ENCODE measurements at places on chromosomes 16 and 17.
A peak's percentile ranks its signal among the peaks of the same experiment; 100 is the strongest.

DNA sequence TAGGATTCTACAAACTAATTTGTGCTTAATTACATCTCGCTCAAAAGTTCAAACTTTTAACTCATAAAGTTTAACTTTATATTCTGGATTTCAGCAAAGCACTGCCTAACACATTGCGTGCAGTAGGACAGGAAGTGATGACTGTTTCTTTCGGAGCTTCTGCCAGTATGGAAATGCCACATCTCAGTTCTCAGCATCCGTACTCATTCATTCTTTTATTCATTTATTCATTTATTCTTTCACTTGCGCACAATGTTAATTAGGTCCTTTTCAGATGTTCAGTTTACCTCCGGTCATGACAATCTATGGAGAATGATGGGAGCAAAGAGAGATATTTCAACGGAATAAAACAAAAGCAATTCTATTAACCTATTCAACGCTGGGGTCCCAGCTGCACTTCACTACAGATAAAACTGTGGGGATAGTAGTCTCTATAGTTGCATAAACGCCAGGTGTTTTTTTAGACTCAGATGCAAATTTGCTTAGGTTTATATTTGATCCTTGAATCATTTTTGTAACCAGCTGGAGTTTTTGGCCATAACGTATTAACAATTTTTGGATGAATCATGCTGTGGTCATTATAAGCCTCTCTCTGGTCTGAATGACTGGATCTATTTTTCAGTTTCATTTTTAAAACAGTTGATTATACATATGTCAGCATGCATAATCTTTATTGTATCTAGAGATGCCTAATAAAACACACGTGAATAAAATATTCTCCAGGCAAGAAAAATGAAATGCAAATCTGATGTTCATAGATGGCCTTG is 143.9 kb downstream of the KCNJ2 start:
- DNase-seq = no peak

DNA sequence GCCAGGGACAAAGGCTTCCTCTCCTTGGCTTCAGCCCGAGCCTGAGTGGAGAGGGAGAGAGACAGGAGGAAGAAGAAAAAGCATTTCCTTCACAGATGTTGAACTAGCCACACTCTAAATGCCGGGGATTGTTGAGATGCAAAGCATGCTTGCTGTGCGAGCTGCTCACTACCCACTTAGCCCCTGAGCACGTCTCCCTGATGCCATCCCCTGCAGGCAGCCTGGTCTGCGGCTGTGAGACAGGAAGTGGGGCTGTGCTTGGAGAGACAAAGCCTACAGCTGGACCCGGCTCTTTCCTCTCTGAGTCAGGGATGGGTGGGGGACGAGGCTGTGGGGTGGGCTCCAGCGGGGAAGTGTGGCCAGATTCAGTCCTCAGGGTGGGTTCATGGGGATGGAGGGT is 13.7 kb downstream of the WNT9B start:
- no peak for DNase-seq

GRCh38 chr17:31122746-31123145 is 28.0 kb downstream of the NF1 start:
- DNase-seq = no peak

- no peak for DNase-seq
Measured at GRCh38 chr16:1283296-1283695, 26.1 kb upstream of the UBE2I start.

DNA sequence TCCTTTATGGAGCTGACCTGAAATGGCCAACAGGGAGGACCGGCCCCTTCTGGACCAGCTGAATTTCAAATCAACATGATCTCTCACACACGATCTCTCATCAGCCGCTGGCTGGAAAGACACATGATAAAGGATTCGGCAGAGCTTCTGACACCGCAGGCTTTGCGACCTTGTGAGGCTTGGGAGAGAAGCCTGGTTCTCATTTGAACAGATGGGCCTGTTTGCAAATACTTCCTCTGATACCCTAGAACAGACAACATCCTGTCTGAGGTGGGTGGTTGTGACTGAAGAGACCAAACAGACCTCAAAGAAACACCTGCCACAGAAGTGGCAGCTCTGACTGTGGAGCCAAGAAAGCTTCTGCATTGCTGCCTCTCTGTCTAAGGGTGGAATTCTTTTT is 77.9 kb upstream of the SDK2 start:
- DNase-seq = no peak

- no peak for DNase-seq
Measured at GRCh38 chr17:59451706-59452105, 113.7 kb upstream of the DHX40 start.

- no peak for DNase-seq
Measured at GRCh38 chr17:63316100-63316499, 130.0 kb downstream of the CYB561 start.

- no peak for DNase-seq
Measured at GRCh38 chr16:57941016-57941664, 29.8 kb downstream of the CNGB1 start.

DNA sequence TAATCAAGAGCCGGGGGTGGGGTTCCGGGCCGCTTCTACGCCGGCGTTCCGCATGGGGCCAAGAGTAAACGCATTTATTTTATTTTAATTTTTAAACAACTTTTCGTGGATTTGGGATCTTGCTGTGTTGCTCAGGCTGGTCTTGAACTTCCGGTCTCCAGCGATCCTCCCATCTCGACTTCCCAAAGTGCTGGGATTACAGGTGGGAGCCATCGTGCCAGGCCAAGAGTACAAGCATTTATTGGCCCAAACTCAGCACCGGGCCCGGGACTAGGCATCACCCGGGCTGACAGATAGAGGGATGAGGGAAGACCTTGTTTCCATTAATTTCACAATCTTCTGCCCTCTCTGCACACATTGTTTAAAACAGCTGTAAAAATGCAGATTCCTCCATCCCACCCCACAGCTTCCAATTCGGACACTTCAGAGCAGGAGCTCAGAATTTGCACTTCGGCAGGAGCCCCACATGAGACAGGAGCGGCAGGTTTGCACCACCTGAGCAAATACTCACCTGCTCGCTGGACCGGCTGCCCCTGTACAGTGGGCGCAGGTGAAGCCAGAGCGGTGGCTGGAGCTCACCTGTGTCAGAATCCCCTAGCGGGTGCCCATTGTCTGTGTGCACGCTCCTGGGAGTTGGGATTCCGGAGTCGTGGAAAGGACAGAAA is 663 bp upstream of the GINS2 start:
- no peak for DNase-seq

DNA sequence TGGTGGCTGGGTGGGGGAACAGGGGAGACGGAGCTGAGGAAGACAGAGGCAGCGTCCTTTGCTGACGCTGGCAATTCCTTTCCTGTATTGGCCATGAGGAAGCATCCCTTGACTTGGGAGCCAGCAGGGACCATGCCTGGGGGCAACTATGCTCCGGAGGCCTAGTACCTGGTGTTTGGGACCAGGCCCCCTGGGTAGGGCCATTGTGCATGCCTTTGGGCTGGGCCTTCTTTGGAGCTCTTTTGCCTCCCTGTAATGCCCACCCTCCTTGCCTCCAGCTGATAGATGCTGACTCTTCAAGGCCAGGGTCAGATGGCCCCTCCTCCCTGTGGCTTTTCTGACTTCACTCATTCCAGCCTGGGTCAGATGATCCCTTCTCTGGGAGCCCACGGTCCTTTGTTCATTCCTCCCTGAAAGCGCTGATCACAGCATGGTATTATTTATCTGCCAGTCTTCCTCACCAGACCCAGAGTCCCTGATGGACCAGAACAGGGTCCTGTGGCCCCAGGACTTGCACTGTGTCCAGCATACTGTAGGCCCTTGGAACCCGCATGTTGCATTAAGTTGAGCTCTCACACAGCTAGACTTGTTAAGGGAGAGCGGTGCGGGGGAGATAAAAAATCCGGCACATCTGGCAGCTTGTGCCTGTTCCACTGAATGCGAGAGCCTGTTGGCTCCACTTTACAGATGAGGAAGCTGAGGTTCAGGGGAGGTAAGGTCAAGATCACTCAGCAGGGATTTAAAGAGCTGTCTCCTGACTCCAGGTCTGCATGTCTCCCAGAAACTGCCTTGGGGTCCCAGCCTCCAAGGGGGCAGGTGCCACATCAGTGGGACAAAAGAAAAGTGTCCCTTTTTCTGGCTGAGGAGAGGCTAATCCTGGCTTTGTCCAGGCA is 2.9 kb downstream of the STARD3 start:
- DNase-seq = no peak

DNA sequence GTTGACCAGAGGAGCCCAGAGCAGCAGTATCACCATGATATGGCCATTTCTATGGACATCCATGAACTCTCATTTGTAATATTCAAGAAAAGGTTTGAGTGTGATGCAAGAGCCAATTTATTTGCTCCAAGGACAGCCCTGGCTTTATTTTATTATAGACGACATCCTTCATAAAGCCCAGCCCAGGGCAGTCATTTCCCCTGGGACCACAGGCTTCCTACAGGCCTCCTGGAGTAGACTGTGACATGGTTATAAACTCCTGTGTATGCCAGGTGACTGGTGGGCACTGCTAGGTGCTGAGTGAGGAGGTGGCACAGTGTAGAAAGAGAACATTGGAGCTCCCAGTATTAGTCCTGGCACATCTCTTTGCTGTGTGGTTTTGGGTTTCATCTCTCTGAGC is 120.9 kb downstream of the UTP18 start:
- DNase-seq = no peak

GRCh38 chr17:3875317-3875716 is 17.5 kb downstream of the CAMKK1 start:
- no peak for DNase-seq

DNA sequence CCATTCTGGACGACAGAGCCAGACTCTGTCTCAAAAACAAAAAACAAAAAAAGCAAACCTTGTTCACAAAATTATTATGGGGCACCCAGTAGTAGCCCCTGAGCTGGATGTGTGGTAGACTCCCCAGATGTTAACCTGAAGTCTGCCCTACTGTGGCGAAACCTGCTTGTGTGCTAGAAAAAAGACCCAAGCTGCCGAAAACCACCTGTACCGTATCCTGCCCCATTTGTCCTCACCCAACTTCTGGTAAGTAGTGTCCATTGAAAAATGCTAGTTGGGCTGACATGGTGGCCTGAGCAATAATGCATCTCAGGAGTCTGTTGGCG is 9.1 kb downstream of the RMI2 start:
- DNase-seq = peak; percentile 72

GRCh38 chr17:2015314-2015713 is 9.8 kb downstream of the RTN4RL1 start:
- DNase-seq = no peak

DNA sequence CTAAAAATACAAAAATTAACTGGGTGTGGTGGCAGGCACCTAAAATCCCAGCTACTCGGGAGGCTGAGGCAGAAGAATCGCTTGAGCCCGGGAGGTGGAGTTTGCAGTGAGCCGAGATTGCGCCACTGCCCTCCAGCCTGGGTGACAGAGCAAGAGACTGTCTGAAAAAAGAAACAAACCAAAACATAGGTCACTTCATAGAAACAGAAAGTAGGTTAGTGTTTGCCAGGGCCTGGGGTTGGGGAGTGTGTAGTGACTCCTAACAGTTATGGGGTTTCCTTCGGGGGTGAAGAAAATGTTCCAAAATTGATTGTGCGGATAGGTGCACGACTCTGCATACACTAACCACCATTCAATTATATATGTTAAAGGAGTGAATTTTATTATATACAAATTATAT is 59.2 kb downstream of the ATP2C2 start:
- DNase-seq = no peak

DNA sequence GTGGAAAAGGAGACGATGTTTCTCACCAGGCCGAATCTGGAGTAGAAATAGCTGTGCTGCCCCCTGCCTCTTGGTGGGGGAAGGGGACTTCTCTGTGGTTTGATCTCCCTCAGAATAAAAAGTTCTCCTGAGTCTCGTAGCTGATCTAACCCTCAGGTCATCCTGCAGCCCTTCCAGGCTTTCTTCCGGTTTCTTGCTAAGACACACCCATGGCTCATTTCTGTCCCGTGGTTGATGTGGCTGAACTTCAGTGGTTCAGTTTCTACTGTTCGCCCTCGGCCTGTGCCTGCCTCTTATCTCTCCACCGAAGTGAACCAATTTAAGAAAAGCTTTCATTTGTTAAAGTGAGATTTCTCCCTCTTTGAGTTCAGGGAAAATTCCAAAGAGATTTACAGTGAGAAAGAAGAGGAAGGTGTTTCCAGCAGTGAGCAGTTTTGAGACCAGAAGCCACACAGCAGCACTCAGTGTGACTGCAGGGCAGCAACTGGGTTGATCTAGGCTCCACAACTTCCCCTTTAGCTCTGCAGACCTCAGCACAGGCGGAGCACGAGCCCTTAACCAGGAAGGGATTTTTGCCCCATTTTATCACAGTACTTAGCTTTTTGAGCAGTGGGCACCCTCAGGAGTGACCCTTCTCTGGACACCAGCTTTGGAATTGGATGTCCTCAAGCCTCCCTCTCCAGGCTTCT is 34.9 kb upstream of the CACNG5 start:
- no peak for DNase-seq

DNA sequence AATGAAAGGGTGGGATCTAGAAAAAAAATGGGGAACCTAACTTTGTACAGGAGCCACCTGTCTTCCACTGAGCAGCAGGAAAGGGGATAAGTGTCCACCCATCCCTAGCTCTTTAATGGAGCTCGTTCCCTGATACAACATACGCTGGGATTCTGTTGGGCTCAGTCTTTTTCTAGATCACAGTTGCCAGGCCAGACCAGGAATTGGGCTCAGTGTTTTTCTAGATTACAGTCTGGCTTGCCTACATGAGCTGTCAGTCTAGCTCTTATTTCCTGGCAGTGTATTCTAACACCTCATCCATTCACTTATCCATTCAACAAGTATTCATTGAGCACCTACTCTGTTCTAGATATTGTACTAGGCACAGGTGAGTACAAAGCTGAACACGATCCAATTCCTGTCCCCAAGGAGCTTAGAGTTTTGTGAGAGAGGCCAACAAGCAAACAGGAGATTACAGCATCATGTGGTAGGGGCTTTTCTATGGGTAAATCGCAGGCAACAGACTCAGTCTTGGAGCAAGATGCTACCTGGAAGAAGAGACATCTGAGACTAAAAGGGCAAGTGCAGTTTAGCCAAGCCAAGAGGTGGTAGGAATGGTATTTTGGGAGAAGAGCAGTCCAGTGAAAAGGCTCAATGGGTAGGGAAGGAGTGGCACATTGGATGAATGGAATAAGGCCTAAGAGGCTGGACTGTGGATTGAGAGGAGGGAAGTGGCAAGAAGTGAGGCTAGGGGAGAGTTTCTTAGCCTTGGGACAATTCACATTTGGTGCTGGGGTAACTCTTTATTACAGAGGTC is 138.0 kb upstream of the HS3ST2 start:
- DNase-seq = no peak

GRCh38 chr16:1028524-1029258 is 43.9 kb upstream of the SSTR5 start:
- DNase-seq = no peak

DNA sequence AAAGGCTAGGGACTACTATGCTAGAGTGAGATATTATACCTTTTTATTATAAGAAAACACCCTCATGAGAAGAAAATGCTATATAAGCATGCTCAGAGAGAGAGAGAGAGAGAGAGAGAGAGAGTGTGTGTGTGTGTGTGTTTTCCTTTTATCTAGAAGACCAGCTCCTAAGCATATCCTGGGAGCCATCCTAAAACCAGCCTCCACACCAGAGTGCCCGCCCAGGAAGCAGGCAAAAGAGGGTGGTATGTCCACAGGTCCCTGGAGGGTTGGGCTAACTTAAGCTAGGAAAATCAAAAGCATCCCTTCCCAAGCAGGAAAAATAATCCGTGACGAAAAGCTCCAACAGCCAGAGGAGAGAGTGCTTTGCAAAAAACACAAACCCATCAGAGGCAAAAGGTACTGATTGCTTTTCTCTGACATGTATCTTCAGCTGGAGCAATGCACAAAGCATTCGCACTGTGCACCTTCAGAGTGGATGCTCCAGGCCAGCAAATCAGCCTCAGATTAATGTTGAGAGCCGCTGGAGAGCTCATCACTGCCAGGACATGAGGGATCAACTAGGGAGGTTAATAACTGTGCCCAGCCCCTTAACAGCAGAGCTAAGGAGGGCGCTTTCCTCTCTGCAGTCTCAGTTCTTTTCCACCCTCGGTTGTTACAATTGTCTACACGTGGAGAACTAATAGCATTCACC is 125.1 kb downstream of the SLC39A11 start:
- no peak for DNase-seq

Data from activated CD8-positive, alpha-beta memory T cell treated with anti-CD3 and anti-CD28 coated beads, Interleukin-2, amount 50 U/mL, for 48 hours (primary cell).